ENCODE measurements at places on chromosomes 7 and 10.

GRCh38 chr7:96284835-96285234, 37.1 kb downstream of the SLC25A13 start:
- DNase-seq = peak; percentile 14

- no peak for DNase-seq
Observed at GRCh38 chr10:96512524-96513304, 1.0 kb downstream of the TLL2 start.

GRCh38 chr10:70549962-70550458, 52.5 kb downstream of the PRF1 start:
- peak; percentile 68 for DNase-seq

DNA sequence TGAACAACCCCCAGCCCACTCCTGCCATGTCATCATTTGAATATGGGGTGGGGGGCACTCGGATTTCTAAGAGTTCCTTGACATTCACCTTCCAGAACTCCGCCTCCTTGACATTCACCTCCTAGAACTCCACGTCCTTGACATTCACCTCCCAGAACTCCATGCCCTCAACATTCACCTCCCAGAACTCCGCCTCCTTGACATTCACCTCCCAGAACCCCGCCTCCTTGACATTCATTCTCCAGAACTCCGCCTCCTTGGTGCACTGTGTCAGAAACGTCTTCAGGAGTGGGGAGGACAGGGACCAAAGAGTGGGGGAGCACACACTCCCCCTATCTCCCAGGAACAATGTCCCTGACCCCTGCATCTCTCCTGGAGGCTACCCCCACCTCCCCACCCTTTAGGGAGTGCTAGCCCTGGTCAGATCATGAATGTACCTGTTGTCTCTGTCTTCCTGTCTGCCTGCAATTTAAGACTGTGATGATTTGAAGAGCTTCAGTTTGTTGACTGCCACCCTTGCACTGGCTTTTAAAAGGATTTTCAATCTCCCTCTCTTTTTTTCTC, 110.1 kb downstream of the NPTX2 start:
- no peak for DNase-seq

DNA sequence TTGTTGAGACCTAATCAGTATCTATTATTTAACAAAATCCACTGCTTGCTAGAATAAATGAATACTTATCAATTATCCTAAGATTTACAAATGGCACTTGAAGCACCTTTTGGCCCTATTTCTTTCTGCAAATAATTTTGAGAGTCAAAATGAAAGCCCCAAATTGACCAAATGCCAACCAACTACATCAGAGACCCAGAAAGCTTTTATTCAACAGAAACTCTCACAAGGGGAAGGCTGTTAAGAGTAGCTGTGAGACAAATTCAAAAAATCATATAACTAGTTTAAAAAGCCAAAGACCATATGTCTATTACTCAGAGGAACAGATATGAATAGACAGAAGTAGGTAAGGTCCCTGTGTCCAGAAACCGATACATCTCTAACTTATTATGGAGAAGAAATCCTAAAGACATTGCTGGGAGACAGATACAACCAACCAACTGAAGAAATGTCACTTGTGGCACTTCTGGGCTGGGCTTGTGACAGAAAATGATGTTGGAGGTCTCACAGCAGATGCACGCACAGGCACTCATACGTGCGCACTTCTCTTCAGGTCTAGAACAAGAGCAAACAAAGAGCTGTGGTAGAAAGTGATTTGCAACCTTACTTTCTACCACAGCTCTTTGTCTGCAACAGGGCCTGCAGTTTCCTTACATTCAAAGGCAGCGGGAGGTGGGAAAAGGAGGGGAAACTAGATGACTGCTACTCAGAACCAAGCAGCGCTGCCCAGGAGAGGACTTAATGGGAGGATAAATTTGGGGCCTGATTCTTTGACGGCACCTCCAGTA, 58.6 kb upstream of the KCNIP2 start:
- DNase-seq = no peak

- DNase-seq = no peak
Observed at GRCh38 chr10:58637352-58637751, 124.7 kb downstream of the BICC1 start.

DNA sequence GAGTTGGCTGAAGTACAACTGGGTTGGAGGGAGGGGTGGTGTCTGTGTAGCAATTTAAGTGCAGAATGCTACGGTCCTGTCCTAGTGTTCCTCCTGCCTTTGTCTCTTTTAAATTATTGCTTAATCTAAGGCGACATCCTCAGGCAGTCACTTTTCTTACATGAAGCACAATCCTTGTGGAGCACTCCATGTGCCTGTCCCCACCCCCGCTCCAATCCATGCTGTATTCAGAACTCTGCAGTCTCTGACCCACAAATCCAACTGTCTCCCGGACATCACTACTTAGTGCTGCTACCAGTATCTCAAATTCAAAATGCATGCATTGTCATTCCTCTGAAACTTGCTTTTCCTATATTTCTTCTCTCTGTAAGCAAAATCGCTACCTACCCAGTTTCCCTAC, 91.4 kb upstream of the FAM133B start:
- no peak for DNase-seq

GRCh38 chr10:68463365-68464093, 8.2 kb downstream of the DNA2 start:
- DNase-seq = no peak

DNA sequence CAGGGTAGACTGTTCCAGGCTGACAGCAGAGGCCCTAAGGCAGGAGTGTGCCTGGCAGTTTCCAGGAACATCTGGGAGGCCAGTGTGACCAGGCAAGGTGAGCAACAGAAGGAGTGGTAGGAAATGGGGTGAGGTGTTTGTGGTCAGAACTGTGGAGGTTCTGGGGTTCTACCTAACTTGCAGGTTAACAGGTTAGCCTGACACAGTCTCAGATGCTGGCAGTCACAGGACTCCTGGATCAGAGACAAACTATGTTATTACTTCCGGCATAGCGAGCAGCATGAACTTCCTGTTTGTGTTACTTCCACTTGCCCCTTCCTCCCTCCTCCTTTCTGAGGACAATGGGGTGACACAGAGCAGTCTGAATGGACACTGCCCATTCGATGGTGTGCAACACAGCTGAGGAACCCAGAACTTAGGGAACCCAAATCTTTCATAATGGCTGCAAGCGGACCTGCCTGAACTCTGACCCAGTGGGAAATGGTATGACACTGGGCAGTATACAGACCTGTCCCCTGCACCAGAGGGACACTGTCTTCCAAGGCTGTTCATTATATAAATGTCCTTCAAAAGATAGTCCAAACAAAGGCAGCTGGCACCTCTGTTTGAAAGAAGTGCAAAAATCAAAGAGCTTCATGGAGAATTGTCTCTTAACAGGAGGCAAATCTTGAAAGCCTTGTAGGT, 3.9 kb upstream of the SAR1A start:
- DNase-seq = no peak

GRCh38 chr7:70142247-70142932, 544.1 kb downstream of the AUTS2 start:
- no peak for DNase-seq

GRCh38 chr7:77157446-77157845, 35.0 kb downstream of the CCDC146 start:
- peak; percentile 0 for DNase-seq

GRCh38 chr10:79139124-79139835, 70.5 kb downstream of the ZMIZ1 start:
- no peak for DNase-seq

- DNase-seq = no peak
Observed at GRCh38 chr7:84953234-84953633, 233.6 kb downstream of the SEMA3D start.

DNA sequence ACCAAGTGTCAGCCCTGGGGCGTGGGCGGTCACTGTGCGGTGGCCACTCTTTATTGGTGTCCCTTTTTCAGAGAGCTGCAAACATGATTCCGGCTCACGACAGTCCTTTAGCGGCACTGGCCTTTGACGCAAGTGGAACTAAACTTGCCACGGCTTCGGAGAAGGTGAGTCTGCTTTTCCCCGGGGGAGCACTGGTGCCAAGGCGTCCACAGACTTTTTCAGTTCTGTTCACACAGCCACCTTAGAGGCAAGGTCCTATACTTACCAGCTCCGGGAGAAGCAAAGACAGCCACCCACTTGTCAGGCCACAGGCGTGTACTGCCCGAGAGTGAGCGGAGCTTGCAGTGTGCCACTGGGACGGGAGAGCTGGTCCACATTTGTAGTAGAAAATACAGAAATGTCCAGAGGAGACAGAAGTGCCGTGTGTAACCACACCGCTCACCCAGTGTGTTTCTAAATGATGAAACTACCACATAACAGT, 27.9 kb downstream of the WIPI2 start:
- no peak for DNase-seq

GRCh38 chr10:110350812-110351211, 46.1 kb upstream of the SMNDC1 start:
- DNase-seq = no peak

DNA sequence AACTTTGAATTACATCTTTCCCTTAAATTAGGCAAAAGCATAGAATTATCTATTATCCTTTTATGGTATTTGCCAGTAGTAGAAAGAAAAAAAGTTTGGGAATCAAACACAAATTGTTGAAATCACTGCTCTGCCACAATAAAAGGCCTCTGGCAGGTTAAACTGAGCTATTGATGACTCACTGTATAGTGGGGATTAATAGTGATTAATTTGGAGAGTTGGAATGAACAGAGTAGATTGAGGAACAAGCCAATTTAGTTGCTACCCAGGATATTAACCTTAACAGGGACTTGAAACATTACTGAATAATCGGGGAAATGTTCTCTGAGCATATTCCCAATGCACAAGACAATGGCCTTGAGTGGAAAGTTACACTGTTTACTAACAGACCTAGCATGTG, 33.1 kb downstream of the MASTL start:
- DNase-seq = no peak

DNA sequence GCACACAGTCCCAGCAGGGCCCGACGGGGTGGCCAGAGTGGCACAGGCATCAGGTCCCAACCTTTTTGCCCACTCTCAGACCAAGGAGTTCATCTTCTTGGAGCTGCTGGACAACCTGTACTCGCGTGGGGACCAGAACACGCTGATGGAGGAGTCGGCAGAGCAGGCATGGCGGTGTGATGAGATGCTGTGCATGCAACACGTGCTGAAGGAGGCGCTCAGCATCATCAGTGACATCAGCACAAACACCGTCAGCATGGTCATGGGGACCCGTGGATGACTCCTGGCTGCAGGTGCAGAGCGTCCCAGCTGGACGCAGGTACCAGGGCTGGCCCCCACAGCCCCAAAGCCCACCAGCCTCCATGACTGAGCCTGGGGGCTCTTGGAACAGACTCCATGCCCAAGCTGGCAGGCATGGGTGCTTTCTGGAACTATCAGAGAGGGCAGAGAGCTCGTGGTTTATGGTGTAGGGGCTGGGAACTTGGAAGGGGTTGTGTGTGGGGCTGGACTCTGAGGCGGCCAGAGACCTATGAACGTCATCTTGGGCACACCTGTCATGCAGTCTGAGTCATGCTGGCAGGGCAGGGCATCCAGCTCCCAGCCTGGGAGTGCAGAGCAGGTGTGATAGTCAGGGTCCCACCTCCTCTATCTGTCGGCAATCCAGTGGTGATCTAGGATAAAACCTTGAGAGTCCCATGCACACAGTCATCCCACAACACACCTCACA, 8.2 kb upstream of the MTPAP start:
- DNase-seq = no peak

DNA sequence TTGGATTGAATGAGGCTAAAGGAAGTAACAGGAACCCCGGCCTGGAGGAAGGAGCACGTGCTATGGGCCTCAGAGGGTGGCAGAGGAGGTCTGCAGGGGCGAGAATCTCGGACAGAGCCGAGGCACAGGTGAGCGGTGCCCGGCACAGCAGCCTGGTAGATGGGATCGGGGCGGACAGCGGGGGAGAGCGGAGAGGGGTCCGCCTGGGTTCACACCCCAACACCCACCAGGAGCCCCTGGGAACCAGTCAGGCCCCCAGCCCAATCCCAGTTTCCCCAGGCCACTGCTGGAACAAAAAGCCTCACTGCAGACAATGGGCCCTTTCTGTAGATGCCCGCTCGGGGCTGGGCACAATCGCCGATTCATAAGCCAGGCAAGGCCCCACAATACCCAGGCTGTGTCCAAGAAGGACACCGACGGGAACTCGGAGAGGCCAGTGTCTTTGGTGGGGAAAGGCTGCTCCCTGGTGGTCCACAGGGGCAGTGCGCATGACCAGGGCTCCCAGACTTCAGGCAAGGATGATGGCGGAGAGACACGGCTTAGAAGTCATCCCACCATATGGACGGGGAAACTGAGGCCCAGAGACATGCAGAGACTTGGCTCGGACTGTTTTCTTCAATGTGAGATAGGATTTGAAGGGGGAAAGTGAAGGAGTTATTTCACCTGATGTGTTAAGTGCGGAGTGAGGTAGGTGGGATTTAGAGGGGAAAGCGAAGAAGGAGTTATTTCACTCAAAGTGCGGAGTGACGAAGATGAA, 106.9 kb upstream of the GPR26 start:
- DNase-seq = peak; percentile 50

- DNase-seq = no peak
Observed at GRCh38 chr7:140625908-140626868, 14.4 kb downstream of the DENND2A start.

Measured in activated CD4-positive, alpha-beta T cell treated with anti-CD3 and anti-CD28 coated beads, Interleukin-2, amount 50 U/mL, for 24 hours (primary cell).